ENCODE measurements at places on chromosomes 16 and 17. TPM values are rescaled to one million over a fixed set of nuclear protein-coding genes. Genes with fewer than 3 reads are reported as not detected.
A peak's percentile ranks its signal among the peaks of the same experiment; 100 is the strongest.

CRHR1 gene
- total RNA-seq = not detected

KRT17 gene
- total RNA-seq = not detected

MT4 gene
- total RNA-seq = not detected

PPP1R27 gene
- total RNA-seq = not detected

HIC1 gene
- 18.9 TPM for total RNA-seq

SP2 gene
- total RNA-seq = 25.6 TPM

SLFN12 gene
- 0.81 TPM for total RNA-seq

CFAP119 gene
- 4.7 TPM for total RNA-seq

KRT25 gene
- total RNA-seq = not detected

HASPIN gene
- 7.3 TPM for total RNA-seq

ITGB3 gene
- 0.11 TPM for total RNA-seq

SLC5A11 gene
- 0.40 TPM for total RNA-seq

GRCh38 chr17:7114875-7115614 lies 423 bp upstream of the ASGR2 start:
- no peak for DNase-seq

GRCh38 chr17:22704674-22705073 lies 1012.4 kb downstream of the KCNJ18 start:
- no peak for DNase-seq

DNA sequence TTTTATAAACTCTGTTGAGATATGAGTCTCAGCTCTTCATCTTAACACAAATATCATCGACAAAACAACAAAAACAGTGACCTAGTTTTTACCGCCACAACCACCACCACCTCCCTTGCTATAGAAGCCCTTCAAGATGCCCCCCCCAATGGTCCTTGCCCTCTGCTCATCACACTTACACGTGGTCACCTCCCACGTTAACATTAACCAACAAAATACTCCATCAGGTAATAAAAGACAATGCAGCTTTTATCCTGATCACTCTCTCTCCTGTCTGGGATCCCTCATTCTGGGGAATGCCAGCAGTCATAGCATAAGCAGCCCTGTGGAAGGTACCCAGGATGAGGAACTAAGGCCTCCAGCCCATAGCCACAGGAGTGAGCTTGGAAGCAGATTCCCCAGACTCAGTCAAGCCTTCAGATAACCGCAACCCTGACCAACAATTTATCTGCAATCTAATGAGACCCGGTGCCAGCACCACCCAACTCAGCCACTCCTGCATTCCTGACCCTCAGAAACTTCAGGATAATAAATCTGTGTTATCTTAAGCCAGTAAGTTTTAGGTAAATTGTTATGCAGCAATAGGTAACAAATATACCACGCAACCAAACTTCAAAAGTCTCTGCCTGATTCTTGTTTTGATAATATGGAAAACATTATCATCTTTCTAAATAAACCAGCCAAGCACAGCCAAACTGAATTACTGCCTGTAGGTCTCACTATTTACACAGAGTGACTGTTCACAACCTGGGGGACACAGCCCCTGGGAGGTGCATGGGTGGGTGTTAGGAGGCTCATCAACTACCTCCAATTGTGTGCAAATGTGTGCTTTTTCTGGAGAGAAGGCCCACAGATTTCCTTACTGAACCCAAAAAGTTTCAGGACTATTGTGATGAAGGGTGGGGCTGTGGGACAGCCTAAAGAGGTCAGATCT lies 6.1 kb downstream of the PECAM1 start:
- no peak for DNase-seq

- DNase-seq = no peak
Observed at GRCh38 chr17:62732125-62732524, 76.0 kb downstream of the MARCHF10 start.

DNA sequence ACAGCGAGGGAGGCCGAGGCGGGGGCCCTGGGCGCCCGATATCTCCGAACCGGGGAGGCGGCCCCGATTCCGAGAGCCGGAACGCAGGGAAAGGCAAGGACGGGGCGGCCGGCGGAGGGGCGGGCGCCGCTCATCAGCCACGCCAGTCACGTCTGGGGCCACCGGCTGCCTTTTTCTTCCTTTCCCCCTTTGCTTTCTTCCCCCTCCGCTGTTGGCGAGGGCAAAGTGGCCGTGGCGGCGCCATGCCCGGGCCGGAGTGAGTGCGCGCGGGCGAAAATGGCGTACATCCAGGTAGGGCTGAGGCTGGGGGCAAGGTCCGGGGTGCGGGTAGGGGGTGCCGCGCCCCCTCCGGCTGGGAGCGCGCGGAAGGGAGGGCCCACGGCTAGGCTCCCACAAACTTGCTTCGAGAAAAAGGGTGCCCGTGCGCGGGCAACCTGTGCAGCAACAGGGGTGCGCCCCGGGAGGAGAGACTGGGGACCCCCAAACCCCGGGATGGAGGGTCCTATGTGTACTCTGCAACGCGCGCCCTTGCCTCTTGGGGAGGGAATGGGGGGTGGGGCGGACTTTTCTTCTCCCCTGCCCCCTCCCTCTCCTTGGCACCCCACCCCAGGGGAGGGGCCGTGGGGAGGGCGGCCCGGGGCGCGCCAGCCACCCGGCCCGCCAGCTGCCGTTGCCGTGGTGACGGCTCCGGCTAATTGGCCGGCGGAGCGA lies 486 bp downstream of the SYT17 start:
- DNase-seq = no peak

GRCh38 chr16:19698480-19699465 lies 19.3 kb downstream of the KNOP1 start:
- DNase-seq = no peak

DNA sequence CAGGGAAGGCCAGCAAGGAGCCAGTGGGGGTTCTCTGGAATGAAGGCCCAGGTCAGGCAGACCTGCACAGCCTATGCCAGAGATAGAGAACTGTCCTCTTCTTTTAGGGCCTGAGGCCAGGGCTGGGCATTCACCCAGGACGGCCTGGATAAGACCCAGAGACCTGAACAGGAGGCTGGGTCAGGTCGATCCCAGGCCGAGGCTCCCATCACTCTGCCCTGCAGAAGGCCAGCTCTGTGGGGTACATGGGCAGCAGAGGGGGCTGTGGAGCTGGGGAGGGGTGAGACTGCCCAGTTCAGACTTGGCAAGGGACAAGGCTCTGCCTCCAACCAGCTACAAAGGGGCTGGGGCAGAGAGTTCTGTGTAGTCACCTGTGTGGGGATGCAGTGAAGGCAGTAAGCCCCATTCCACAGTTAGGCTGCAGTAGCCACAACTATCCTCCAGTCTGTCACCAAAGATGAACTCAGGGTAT lies 14.6 kb downstream of the HSD11B2 start:
- DNase-seq = no peak

- no peak for DNase-seq
Observed at GRCh38 chr16:28212532-28212873, 738 bp upstream of the XPO6 start.

DNA sequence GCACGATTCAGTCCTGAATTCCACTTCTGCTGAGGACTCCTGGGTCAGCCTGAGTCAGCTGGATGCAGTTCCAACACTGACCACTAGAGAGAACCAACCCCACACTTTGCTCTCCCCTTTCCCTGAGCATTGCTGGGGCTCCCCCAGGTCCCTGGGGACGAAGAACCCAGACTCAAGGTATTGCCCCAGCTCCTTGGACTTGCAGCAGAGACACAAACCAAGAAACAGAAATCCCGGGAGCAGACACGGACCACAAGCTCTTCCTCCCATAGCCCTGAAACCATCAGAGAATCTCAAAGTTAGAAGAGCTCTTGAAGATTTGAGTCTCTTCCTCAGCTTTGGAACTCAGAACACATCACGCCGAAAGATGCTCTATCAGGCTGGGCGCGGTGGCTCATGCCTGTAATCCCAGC lies 678 bp upstream of the GH1 start:
- DNase-seq = peak; percentile 70

- no peak for DNase-seq
Observed at GRCh38 chr17:75731716-75732498, 10.6 kb downstream of the ITGB4 start.

- DNase-seq = no peak
Observed at GRCh38 chr17:78016852-78017251, 58.3 kb downstream of the TNRC6C start.

DNA sequence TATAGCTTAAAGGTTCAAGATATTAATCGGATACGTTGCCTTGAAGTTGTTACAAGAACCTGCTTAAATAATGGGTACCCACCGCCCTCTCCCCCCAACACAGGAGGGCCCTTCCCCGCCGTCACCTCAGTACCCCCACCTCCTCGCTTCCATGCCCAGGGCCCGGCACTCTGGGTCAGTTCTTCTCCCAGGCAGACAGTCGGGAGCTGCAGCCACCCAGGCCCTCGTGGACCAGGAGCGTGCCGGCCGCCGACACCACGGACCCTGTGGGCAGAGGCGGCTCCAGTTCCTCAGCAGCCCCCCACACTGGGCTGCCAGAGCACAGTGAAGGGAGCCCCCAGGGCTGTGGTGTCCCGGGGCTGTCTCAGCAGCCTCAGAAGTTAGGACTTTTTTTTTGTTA lies 80.9 kb upstream of the ZNF750 start:
- no peak for DNase-seq

GRCh38 chr17:63455417-63455816 lies 9.3 kb upstream of the CYB561 start:
- DNase-seq = no peak

DNA sequence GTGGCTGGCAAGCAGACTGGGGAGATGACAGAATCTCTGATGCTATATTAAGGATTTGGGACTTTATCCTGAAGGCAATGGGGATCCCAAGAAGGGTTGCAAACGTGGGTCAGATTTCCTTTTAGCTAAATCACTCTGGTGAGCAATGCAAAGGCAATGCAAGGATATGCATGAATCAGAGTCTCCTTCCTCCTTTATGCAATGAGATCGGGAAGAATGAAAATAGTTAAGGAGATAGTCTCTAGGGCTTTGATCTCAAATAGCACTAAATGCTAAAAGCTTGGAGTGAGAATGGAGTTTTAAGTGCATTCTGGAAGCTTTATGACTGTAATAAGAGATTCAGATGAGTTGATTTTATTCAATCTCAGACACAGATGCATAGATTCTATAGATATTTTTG lies 27.2 kb upstream of the SHISA9 start:
- no peak for DNase-seq

DNA sequence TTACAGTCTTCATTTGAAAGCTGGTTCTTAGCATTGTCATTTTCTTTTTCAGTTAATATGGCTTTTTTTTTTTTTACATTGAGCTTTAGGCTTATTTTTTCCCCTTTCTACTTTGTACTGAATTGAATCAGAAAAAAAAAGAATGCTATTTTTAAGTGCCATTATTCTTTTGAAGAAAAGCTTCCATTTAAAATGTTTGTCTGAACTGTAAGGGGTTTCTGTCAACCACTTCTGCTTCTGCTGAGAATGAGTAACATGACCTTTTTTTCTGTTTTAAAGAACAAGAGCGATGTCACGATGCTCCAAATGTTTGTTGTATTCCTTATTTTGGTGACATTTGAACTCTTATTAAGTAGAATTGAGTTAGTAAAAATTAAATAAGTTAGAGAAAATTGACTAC lies 50.0 kb downstream of the MRTFB start:
- DNase-seq = no peak

- DNase-seq = no peak
Observed at GRCh38 chr17:48718761-48719641, 3.3 kb downstream of the PRAC1 start.

DNA sequence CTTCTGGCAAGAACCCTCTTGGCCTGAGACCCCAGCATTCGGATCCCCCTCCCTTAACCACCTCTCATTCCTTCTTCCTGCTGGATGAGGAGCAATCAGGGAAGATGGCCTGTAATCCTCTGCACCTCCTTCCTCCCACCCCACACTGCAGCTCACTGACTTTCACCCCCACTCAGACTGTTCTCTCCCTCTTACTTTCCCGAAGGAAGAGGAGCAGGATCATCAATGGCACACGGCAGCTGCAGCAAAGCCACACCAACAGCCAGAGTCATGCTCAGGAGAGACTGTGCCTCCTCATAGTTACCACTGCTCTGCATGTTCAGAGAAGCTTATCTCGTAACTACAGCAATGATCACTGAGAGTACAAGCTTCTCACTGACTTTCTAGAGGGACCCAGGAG lies 10.1 kb upstream of the TMEM101 start:
- DNase-seq = no peak

GRCh38 chr17:48058393-48059124 lies 10.4 kb downstream of the NFE2L1 start:
- no peak for DNase-seq

- DNase-seq = no peak
Observed at GRCh38 chr16:10090816-10091215, 91.4 kb downstream of the GRIN2A start.

DNA sequence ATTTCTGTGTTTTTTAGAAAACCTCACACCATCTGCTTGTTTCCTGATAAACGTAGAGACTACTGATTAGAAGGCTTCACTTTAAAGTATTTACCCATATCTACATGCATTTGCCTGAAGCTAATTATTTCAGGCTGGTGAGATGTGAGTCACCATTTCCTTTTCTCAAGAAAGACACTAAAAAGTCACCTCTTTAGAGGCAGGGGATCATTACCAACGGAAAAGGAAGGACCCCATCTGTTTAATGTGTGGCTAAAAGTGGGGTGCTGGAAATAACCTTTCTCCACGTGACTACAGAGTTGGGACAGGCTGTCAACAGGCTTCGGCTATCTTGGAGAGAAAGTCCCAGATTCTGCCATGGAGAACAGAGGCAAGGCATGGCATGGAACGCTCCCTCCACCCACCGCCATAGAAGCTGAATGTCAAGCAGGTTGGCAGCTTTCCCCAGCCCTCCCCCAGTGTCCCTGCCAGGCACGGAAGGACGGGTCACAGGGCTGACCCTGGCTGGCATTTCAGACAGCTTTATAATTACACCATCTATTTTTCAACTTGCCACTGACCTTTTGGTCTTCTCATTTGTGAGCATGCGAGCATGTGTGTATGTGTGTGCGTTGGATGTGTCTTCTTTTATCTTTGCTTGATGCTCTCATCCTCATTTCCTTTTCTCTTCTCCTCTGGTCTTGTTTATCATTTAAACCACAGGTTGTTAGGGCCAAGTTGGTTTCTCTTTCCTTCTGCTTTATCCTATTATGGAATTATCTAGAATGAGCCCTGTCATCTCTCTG lies 157.0 kb downstream of the CPPED1 start:
- peak; percentile 19 for DNase-seq

DNA sequence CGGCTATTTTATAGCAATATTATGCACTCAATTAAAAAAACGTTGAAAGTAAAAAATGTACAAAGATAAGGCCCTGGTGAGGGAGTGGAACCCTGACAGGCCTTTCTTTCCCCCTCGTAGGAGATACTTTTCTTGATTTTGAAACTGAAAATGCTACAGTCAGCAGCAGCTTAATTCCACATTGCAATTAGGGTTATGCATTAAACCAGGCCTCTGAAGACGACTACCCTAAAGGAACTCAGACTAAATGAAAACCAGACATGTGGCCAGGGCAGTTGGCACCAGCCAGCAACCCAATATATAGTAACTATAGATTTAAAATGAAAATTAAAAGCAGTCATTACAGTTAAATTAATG lies 463.2 kb upstream of the MAF start:
- no peak for DNase-seq

- no peak for DNase-seq
Observed at GRCh38 chr16:66600477-66600876, 4.0 kb upstream of the CMTM3 start.

GRCh38 chr16:57732037-57732436 lies 3.5 kb upstream of the KATNB1 start:
- DNase-seq = no peak

GRCh38 chr16:54071514-54071913 lies 215.1 kb downstream of the IRX3 start:
- no peak for DNase-seq

All from activated T-cell treated with anti-CD3 and anti-CD28 coated beads, Interleukin-2, amount 50 U/mL, for 4 hours (primary cell).